ENCODE measurements at places on chromosomes 11 and 22.

DNA sequence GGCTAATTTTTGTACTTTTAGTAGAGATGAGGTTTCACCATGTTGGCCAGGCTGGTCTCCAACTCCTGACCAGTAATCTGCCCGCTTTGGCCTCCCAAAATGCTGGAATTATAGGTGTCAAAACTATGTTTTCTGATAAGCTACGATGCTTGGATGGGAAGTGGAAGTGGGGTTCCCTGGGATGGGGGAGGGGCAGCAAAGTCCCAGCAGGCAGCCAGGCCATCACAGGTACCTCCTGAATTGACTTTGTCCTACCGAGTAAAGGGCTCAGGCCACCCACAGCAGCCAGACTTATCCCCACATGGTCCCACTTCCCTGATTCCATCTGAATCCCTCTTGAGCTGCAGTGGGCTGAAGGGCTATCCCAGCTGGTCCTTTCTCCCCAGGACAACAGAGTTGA is 6.9 kb downstream of the FTH1 start:
- no peak for DNase-seq

DNA sequence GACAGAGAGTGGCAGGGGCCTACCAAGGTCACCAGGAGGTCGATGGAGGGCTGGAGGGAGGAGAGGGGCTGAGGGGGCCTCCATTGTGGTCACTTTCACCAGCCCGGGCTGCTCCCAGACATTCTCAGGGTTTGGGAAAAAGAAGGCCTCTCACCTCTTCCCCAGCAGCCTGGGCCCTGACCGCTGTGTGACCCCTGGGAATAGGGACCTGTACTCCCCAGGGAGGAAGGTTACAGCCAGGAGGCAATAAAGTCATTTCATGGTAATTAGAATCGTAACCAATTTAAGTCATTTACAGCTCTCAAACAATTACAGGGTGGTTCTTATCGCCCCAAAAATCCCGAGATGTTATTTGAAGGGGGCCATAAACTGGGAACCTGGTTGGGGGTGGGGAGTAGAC is 37.8 kb downstream of the ISX start:
- no peak for DNase-seq

DNA sequence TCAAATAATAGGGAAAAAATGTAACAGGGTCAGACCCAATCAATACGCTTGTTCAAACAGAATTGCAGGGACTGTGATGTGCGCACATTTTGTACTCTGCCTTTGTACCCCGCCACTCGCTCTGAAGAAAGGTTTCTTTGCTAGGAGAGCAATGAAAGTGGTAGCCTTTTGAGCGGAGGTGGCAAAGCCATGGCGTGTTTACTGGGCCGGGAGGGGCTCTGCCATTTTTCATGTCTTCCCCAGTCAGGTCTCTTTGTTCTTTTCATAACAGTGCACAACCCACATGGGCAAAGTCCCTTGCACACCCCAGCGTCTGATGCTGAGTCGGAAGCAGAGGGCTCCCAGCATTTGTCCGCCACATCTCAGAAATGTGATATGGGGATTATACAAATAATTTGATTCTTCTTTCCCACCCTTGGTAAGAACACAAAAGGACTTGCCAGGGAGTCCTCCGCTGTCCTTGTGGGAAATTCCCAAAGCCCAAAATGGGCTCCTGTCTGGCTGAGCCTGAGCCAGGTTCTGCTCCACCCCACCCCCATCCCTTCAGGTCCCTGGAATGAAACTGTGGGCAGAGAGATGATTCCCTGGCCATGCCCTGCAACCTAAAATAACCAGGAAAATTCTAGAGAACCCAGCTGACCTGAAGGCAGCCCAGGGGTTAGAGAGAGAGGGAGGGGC is 36.6 kb downstream of the C11orf58 start:
- DNase-seq = no peak

DNA sequence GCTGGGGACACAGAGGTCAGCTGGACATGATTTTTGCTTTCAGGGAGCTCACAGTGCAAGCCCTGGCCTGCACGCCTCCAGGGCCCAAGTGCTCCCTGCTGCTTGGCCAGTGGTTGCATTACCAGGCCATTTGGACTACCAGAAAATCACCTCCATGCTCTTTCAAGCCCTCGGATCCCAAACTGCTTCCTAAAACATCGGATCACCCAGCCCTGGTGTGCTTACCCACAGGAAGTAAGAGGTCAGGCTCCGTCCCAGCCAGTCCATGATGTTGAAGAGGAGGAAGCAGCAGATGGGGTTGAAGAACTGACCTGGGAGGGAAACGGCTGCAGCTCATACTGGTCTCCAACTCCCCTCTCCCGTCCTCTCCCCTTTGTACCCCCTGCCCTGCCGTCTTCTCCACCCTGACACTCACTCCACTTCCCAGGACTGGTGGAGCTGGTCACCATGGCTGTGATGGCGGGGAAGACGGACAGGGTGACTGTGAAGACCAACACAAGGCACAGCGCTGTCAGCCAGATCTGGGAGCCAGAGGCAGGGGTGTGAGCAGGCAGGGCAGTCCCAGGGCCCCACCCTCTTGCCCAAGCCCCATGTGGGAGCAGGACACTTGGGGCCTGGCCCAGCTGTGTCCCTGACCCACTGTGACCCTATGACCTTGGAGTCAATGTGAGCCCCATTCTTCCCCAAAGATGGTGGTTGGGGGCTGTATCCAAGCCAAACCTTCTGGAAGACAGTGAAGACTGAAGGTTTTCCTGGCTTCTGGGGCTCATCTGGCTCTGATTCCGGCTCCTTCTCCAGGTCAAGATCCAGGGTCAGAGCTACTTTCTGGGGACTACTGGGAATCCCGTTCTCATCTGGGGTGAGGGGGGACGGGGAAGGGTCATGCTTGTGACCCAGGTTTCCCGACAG is 5.6 kb downstream of the SLC29A2 start:
- DNase-seq = no peak

DNA sequence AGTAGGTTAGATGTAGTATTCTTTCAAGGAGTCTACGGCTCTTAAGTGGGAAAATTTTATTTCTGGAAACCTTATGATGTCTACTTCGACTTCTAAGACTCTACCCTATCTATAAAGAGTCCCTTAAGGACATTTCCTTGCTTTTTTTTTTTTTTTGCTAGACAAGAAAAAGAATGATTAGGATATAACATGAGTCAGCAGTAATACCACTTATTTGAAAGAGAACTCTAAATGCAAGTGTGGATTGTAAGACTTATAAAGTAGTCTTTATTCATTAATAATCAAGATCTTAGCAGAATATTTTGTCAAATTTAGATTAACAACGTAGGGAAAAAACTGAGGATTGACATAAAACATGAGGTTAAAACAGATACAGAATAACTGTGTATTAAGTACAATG is 71.0 kb downstream of the DKK3 start:
- no peak for DNase-seq

DNA sequence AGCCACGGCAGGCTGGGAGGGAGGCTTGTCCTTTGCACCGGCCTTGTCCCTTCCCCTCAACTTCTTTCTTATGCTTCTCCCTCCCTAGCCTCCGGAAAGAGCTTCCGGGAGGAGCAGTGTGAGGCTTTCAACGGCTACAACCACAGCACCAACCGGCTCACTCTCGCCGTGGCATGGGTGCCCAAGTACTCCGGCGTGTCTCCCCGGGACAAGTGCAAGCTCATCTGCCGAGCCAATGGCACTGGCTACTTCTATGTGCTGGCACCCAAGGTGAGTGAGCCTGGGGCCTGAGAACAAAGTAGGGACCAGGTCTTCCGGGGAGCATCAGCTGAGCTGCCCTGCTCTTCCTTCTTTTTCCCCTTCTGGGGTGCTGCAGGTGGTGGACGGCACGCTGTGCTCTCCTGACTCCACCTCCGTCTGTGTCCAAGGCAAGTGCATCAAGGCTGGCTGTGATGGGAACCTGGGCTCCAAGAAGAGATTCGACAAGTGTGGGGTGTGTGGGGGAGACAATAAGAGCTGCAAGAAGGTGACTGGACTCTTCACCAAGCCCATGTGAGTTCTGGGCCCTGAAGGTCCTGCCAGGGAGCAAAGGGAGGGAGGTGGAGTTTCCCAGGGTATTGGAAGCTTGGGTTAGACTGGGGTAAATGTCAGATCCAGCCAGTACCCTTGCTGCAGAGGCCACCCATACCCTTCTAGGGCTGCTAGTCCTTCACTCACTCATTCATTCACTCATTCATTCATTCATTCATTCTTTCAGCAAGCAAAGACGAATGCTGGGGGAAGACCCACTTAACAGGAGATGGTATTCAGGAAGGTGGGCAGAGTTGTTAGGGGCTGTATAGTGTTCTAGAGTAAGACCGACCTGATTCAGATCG is 22.6 kb downstream of the ADAMTS15 start:
- no peak for DNase-seq

DNA sequence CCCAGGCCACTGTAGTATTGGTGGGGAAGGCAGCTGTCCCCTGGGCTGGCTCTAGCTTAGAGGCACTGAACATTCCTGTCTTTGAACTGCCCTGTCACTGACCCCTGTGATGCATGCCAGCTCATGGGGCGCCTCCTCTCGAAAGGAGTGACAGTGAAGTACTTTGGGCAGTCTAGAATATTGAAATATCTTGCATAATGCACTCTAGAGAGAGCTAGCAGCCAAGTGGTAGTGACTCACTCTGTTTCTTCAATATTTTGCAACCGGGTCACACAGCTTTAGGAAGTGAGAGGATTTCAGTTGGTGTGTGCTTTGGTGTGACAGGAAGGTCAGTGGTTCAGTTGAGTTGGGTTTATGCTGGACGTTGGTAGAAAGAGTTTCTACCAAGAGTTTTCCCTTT is 35.5 kb upstream of the ST14 start:
- no peak for DNase-seq

GRCh38 chr11:45412521-45412920 is 126.4 kb upstream of the SYT13 start:
- DNase-seq = no peak

GRCh38 chr11:5504403-5504921 is 5.3 kb downstream of the UBQLN3 start:
- no peak for DNase-seq

- no peak for DNase-seq
Measured at GRCh38 chr22:24445481-24446259, 18.3 kb downstream of the ADORA2A start.

GRCh38 chr11:11163236-11163635 is 189.8 kb downstream of the CSNK2A3 start:
- no peak for DNase-seq
